SW 1271 (cell line): ENCODE measurements at places on chromosomes 7 and 10.

DNA sequence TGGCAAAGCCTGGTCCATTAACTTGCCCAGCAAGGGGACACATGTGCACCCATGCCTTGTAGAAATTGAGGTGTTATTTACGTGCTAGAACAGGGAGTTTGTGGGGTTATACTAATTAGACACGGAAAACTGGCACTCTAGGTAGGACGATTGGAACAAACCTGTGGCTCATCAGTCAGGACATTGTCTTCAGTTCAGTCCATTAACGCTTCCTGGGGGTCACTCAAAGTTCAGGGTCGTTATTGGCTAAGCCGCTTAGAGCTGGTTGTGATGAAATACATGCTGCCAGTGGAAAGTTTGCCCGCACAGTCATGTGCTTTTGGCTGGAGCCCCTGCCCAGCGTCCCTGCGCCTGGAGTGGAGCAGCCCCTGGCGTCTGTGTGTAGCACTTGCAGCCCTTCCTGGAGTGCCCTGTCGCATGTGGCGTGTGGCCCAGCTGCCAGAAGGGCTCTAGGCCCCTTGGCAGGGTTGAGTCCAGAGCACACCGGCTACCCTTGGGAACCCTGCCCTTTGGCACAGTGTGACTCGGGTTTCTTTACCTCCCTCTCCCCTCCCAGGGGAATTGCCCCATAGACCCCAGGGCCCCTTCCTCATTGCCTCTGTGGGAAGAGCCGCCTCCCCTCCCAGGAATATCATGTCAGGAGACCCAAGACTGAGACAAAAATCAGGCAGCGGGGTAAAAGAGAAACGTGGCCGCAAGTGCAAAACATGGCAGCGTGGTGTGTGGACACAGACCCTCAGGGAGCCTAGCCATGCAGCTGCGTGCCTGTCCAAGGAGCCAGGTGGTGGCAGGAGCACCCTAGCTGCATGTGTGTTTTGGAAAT is 9.8 kb downstream of the ZNF775 start:
- no peak for DNase-seq

DNA sequence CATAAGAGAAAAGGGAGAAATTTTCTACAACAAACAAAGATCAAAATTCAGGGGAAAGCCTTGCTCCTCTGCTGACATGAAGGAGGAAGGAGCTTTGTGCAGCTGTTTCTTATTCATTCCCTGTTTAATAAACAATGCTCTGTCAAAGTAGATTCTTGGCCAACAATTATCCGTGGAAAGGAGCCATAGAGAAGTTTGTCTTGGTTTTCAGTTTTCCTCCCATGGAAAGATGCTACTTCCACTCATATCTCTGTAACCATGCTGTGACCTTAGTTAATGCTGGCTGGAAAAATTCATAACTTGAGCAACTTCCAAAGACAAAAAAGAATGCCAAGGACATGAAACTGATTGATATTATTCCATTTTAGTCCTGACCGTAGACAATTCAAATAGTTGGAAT is 8.1 kb downstream of the DDC start:
- no peak for DNase-seq

- no peak for DNase-seq
Measured at GRCh38 chr7:149828357-149829309, 9.5 kb upstream of the ZNF862 start.

- no peak for DNase-seq
Measured at GRCh38 chr7:48424731-48425130, 253.5 kb downstream of the ABCA13 start.

DNA sequence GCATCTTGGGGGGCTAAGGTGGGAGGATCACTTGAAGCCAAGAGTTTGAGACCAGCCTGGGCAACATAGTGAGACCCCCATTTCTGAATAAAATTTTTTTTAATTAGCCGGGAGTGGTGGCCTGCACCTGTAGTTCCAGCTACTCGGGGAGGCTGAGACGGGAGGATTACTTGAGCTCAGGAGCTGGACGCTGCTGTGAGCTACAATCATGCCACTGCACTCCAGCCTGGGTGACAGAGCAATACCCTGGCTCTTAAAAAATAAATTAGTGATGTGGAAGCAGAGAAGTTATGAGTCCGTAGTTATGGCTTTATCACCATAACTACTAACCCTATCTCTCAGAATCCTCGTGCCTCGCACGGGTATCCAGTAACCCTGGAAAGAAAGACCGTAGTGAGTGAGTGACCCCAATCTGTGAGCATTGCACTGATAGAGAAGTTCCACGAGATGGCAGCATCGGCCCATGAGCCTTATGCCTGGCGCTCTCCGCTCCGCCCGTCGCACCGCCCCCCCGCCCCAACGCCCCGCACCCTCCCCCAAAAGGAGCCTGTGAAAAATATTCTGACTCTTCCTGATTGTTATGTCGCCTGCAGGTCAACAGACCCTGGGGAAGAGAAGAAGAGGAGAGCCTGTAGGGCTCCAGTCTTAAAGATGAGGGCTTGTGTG is 4.9 kb upstream of the SLC29A3 start:
- peak; percentile 16 for DNase-seq

DNA sequence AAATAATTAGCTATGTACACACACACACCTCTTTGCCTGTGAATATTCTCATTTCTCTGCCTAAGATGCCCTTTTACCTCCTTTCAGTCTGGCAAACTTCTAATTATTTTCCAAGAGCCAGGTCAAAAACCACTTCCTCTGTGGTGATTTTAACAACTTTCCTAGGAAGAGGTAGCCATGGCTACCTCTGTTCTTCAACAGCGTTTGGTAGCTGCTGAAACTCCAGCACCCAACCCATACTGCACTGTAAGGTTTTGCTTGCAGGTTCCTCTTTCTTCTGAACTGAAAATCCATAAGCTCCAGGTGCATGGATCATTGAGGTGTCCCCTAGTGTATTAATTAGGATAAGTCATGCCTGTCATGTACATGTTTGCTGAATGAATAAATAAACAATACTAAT is 25.6 kb downstream of the NRCAM start:
- DNase-seq, result no peak

DNA sequence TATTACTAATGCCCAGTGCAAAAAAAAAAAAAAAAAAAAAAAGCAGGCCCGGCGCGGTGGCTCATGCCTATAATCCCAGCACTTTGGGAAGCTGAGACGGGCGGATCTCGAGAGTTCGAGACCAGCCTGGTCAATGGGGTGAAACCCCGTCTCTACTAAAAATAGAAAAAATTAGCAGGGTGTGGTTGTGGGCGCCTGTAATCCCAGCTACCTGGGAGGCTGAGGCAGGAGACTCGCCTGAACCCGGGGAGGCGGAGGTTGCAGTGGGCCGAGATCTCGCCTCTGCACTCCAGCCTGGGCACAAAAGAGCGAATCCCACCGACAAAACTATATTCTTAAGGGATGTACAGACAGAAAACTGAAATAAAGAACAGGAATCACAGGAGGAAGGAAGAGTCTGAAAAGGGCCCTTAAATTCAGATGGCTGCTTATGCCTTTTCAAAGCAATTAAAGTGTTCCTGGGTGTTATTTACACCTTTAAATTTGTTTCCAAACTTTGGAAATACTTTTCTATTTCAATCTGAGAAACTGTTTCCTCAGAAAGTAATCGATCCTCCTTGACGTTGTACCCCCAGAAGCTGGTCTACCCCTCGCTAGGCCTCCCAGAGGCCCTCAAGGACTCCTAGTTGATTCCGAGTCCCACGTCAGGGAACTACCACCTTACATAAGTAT is 2.0 kb upstream of the KMT2E start:
- DNase-seq, result no peak

- no peak for DNase-seq
Measured at GRCh38 chr10:26729395-26729794, 31.9 kb downstream of the PDSS1 start.

DNA sequence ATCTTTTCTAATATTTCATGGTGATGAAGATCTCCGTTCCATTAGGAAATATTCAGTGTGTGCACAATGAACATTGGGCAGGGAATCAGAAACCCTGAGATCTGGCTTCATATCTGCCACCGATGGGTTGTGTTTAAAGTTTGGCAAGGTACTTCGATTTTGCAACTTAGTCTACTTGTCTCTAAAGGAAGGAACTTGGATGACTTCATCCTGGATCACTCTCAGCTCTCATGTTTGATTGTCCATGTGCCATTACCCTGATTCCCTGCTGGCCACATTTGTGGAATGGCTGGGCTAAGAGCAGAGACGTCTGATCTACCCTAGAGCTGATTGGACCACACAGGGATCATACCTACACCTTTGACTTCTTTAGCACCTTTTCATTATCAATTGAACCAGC is 177.0 kb upstream of the KMT2E start:
- no peak for DNase-seq

- DNase-seq, result peak; percentile 45
Measured at GRCh38 chr7:24756545-24757352, 515 bp downstream of the GSDME start.

DNA sequence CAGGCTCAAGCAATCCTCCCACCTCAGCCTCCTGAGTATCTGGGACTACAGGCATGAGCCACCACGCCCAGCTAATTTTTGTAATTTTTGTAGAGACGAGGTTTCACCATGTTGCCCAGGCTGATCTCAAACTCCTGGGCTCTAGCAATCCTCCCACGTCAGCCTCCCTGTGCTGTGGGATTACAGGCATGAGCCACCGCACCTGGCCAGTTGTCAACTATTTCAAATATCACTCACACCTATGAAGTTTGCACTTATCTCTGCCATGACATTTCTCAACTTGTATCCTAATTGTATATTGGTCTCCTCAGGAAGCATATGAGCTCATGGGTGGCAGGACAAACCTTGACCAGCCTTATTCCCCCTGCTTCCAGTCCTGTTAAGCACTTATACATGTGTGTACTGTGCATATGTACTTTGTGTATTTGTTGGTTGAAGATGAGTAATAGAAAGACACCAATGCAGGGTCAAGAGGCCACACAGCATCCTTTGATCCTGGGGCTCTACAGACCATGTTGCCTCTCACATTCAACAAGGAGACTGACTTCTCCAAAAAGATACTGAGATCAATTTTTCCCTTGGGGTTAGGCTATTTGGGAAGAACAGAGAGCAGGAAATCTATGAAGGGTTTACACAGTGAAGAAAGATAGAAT is 82.2 kb downstream of the SLC16A9 start:
- no peak for DNase-seq

DNA sequence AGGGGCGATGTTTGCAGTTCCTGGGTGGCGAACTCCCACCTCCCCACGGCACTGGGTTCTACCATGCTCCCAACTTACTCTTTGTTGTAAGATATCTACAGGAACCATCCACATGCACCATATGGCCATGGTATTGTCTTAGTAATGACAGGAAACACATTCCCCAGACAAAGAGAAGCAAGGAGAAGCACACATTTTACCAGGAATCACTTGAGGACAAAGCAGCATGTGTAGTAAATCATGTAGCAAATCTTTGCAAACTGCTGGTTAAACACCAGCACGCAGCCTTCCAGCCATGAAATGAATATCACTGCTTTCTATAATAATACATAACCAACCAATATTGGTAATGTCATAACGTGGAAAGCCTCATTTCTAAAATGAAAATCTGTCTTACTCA is 101.2 kb downstream of the NRP1 start:
- no peak for DNase-seq

DNA sequence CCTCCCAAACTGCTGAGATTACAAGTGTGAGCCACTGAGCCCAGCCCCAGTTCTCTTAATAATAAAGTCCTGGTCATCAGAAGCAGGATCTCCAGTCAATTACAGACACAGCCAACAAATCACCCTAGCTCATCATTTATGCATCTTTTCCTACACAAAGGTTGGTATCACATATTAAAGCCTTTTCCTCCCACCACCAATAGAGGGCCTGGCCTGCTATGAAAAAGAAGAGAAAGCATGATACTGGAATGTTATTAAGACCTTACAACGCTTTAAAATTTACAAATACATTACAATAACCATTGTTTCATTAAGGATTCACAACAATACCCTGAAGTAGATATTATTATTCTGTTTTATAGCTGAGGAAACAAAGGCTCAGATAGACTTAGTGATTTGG is 25.9 kb downstream of the VAX1 start:
- no peak for DNase-seq

GRCh38 chr7:95723583-95724180 is 48.7 kb upstream of the DYNC1I1 start:
- DNase-seq, result peak; percentile 45

DNA sequence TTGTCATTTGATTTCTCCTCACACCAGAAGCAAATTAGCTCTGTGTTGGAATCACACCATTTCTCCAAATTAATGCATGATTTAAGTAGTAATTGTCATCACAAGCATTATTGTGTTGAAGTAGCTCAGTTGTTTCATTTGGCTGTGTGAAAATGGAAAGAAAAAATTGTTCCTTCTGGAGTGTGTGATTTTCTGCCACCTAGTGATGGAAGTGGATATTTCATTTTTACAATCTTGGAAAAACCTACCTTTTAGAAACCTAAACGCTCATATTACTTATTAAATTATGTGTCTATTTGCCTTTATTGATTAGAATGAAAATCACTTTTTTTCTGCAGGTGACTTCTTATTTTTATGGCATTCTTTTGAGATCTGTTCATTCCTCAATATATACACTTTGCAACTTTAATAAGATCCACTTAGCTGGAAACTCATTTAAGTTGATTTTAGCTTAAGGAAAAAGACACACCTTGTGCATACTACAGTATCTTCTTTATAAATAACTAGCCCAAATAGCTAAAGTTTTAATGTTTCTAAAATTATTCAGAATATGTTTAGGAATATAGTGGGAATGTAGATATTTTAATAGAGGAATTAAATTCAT is 50.0 kb downstream of the SRI start:
- DNase-seq, result no peak

GRCh38 chr10:73906524-73907447 is 4.1 kb upstream of the PLAU start:
- DNase-seq, result peak; percentile 92

GRCh38 chr7:123367031-123367430 is 167.3 kb upstream of the SLC13A1 start:
- DNase-seq, result no peak

- DNase-seq, result no peak
Measured at GRCh38 chr7:20223356-20223755, 6.2 kb upstream of the MACC1 start.

GRCh38 chr10:42926843-42927242 is 144.2 kb downstream of the BMS1 start:
- DNase-seq, result no peak

DNA sequence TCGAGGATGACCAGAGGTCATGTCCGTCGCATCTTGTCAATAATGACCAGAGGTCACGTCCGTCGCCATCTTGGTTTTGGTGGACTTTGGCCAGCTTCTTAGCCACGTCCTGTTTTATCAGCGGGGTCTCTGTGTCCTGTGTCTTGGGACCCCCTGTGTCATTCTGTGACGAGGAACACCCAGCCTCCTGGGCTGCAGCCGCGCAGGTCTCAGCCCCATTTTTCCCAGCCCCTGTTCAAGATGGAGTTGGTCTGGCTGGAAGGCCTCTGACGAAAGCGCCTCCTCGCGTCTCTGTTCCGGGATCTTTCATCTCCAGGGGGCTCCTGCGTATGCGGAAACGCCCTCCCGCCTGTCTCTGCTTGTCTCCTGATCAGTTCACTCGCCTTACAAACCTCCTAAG is 134.2 kb downstream of the ELFN1 start:
- DNase-seq, result no peak

GRCh38 chr10:102650655-102651454 is 6.6 kb downstream of the TRIM8 start:
- DNase-seq, result no peak

GRCh38 chr7:127968547-127968946 is 62.7 kb downstream of the LRRC4 start:
- no peak for DNase-seq
